Smooth muscle cell of the umbilical artery (primary cell): ENCODE measurements at places on chromosomes 13 and 19. TPM values are rescaled to one million over a fixed set of nuclear protein-coding genes. Genes with fewer than 3 reads are reported as not detected.

The NLRP4 gene
- not detected in 2 replicates for total RNA-seq

The SHISA7 gene
- total RNA-seq, result not detected in 2 replicates

The TEAD2 gene
- total RNA-seq, result 20.8 and 22.2 TPM in 2 replicates

The RNF113B gene
- not detected in 2 replicates for total RNA-seq

The PEX11G gene
- total RNA-seq, result 1.5 and 3.3 TPM in 2 replicates

The TEX26 gene
- total RNA-seq, result not detected in 2 replicates

The CEACAM6 gene
- not detected in 2 replicates for total RNA-seq

The B3GNT3 gene
- not detected in 2 replicates for total RNA-seq

The EFNB2 gene
- total RNA-seq, result 28.2 and 63.7 TPM in 2 replicates

The RASL11A gene
- 0.89 and 2.6 TPM in 2 replicates for total RNA-seq

The ZNF700 gene
- total RNA-seq, result 9.2 and 11.9 TPM in 2 replicates

The OR10H1 gene
- total RNA-seq, result not detected in 2 replicates

The ZNF575 gene
- 0.09 and 0.30 TPM in 2 replicates for total RNA-seq

The MCF2L gene
- under 0.01 and 0.18 TPM in 2 replicates for total RNA-seq

The MADCAM1 gene
- total RNA-seq, result under 0.01 TPM in 1 of 2 replicates, not detected in the other

The ZNF582 gene
- 3.0 and 3.9 TPM in 2 replicates for total RNA-seq

The SLC10A2 gene
- total RNA-seq, result not detected in 2 replicates

The EPS8L1 gene
- total RNA-seq, result 0.30 and 1.3 TPM in 2 replicates

The GARIN5A gene
- 0.30 TPM in 1 of 2 replicates, not detected in the other for total RNA-seq

The WDR83 gene
- 10.2 and 10.7 TPM in 2 replicates for total RNA-seq

The ZNF419 gene
- total RNA-seq, result 10.9 and 21.7 TPM in 2 replicates

The LYL1 gene
- total RNA-seq, result 3.8 and 5.0 TPM in 2 replicates

The ZNF772 gene
- total RNA-seq, result 15.7 and 17.4 TPM in 2 replicates

The ARHGAP45 gene
- 0.89 and 0.97 TPM in 2 replicates for total RNA-seq

The ZNF208 gene
- total RNA-seq, result under 0.01 TPM in 1 of 2 replicates, not detected in the other

The SGCG gene
- total RNA-seq, result 5.2 and 17.8 TPM in 2 replicates

The STOML3 gene
- total RNA-seq, result not detected in 2 replicates

The TSEN34 gene
- 65.0 and 78.9 TPM in 2 replicates for total RNA-seq

The POMP gene
- 124 and 150 TPM in 2 replicates for total RNA-seq

The SWSAP1 gene
- total RNA-seq, result 0.09 and 0.30 TPM in 2 replicates

The KRTDAP gene
- not detected in 2 replicates for total RNA-seq

The PCDH9 gene
- total RNA-seq, result 2.6 and 3.6 TPM in 2 replicates

The CASP14 gene
- total RNA-seq, result not detected in 2 replicates

The EPN1 gene
- 51.4 and 172 TPM in 2 replicates for total RNA-seq

The CCDC169 gene
- total RNA-seq, result 5.6 and 5.9 TPM in 2 replicates

The GPC6 gene
- total RNA-seq, result 139 and 333 TPM in 2 replicates

The SRRM5 gene
- total RNA-seq, result 0.05 TPM in 1 of 2 replicates, not detected in the other

The SLC25A41 gene
- not detected in 2 replicates for total RNA-seq

The TTYH1 gene
- total RNA-seq, result not detected in 2 replicates

The GPR32 gene
- total RNA-seq, result not detected in 2 replicates

The MTUS2 gene
- total RNA-seq, result under 0.01 and 0.18 TPM in 2 replicates

The SLC25A30 gene
- 13.1 and 33.1 TPM in 2 replicates for total RNA-seq

The TMPRSS9 gene
- not detected in 2 replicates for total RNA-seq

The ZNF414 gene
- 7.6 and 9.5 TPM in 2 replicates for total RNA-seq

The NR2C2AP gene
- 4.5 and 7.8 TPM in 2 replicates for total RNA-seq

The SLC1A6 gene
- total RNA-seq, result not detected in 2 replicates

The WASF3 gene
- 13.1 and 14.0 TPM in 2 replicates for total RNA-seq

The ICAM3 gene
- total RNA-seq, result 5.1 and 7.7 TPM in 2 replicates

The NKG7 gene
- not detected in 2 replicates for total RNA-seq

The LYPD3 gene
- total RNA-seq, result 0.09 TPM in 1 of 2 replicates, not detected in the other

The LGALS7 gene
- total RNA-seq, result not detected in 2 replicates

The CEACAM4 gene
- not detected in 2 replicates for total RNA-seq

The PSG7 gene
- not detected in 2 replicates for total RNA-seq

The RASIP1 gene
- total RNA-seq, result 0.74 and 0.89 TPM in 2 replicates

The ZSCAN4 gene
- total RNA-seq, result 0.37 TPM in 1 of 2 replicates, not detected in the other
